ENCODE measurements at places on chromosomes 3 and 15.

- DNase-seq = no peak
Measured at GRCh38 chr3:148924562-148924961, 59.5 kb downstream of the CPA3 start.

GRCh38 chr3:78455166-78455565, 1312.6 kb downstream of the ROBO1 start:
- no peak for DNase-seq

GRCh38 chr3:38021196-38021595, 8.2 kb downstream of the PLCD1 start:
- DNase-seq = no peak

- DNase-seq = peak; percentile 81
Measured at GRCh38 chr3:160038862-160039562, 50.4 kb downstream of the IL12A start.

DNA sequence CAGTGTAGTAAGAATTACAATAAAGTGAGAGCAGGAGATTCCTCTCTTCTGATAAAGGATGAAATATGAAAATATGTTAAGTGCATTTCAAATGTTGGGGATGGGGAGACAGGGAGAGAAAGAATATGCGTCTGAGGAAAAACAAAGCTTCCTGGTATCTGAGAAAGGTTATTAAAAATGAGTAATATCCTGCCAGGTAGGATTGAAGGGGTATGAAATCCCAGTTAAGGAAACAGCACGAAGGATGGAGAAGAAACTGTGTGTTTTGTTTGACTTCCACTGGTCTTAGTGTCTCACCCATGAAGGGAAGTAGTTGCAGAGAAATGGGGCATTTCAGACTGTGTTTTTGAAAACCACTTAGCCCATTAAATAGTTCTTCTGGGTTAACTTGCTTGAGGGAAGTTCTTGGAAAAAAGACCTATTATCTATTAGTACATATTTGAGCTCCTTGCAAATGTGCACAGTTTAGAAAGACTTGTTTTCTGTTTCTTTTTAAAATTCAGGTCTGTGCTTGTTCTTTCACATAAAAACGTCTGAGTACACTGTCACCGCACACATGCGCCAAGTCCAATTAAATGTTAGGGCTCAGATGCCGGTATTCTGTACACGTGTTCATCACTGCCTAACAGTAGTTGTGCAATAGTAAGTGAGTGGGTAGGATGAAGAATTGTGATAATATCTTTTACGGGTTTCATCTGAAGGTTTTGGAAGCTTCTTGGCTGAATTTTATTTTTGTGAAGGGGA, 196.1 kb upstream of the P2RY1 start:
- DNase-seq = no peak

DNA sequence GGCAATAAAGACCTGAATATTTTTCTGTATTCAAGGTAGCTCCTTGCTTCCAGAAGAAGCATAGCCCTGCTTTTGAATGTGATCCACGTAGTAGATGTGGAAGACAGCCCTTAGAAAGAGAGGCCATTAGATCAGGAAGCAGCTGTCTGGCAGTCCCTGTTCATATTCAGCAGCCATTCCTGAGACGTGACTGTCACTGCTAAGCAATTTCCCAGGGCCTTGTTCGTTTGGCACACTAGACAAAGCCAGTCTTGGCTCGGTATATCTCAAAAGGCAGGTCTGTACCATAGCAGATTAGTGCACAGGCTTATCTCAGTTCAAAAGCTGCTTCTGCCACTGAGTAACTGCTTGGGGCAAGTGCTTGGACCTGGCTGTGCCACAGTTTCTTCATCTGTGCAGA, 287.8 kb upstream of the MCTP2 start:
- no peak for DNase-seq

- no peak for DNase-seq
Measured at GRCh38 chr3:173709026-173709425, 311.5 kb downstream of the NLGN1 start.

DNA sequence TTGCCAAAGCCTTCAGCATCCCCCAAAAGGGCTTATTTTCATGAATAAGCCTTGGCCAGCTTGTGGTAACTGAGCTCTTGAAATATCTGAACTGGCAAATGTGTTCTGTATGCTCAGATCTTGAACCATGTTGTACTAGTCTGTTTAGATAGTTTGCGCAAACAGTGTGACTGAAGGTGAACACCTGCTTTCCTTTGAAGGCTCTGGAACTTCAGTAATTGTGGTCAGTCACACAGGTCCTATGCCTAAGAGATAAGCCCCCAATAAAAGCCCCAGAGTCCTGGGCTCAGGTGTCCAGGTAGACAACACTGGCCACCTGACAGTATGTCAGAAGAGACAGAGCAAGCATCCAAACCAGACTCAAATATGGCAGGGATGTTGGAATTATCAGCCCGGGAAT, 5.4 kb downstream of the TUBGCP5 start:
- no peak for DNase-seq

- no peak for DNase-seq
Measured at GRCh38 chr15:89851673-89852341, 37.2 kb upstream of the ANPEP start.

- DNase-seq = no peak
Measured at GRCh38 chr15:37149146-37149545, 48.8 kb upstream of the MEIS2 start.

- DNase-seq = no peak
Measured at GRCh38 chr15:93932164-93932776, 299.1 kb upstream of the MCTP2 start.

DNA sequence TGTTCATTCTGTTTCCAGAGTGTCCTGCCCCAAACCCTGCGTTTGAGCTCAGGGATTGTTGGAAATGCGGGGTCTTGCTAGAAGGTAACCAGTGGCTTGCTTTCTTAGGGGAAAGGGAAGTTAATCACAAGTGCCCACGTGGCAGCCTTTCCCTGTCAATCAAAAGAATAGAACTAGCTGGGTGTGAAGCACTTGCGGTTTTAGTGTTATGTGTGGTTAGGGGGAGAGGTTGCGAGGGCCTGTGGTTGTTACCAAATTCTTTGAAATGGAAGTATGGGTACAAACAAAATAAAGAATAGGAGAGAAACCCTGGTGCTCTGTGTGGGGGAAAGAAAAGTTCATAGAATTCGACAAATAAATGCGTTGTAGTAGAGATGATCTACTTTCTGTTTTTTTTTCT, 67.6 kb downstream of the FNDC3B start:
- no peak for DNase-seq

DNA sequence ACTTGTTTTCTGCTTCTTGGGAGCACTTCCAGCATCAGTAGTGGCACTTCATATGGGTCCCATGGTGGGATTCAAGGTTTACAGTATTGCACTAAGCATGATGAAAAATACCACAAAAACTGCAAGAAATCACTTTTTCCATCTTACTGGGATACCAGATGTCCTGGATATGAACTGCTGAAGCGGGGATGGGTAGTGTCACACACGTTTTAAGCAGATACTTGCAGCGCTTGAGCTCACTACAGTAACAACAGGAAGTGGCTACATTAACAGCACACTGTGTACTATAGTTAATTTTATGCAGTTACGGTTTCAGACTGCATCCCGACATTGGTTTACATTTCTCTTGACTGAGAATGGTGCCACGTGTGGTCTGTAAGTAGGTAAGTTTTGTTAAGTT, 3.5 kb upstream of the ISG20 start:
- DNase-seq = no peak

GRCh38 chr3:100486808-100487207, 5.6 kb upstream of the TMEM45A start:
- no peak for DNase-seq

- DNase-seq = no peak
Measured at GRCh38 chr3:70919091-70919490, 606.7 kb upstream of the MDFIC2 start.

GRCh38 chr3:4850928-4851265, 128.3 kb upstream of the BHLHE40 start:
- DNase-seq = no peak

DNA sequence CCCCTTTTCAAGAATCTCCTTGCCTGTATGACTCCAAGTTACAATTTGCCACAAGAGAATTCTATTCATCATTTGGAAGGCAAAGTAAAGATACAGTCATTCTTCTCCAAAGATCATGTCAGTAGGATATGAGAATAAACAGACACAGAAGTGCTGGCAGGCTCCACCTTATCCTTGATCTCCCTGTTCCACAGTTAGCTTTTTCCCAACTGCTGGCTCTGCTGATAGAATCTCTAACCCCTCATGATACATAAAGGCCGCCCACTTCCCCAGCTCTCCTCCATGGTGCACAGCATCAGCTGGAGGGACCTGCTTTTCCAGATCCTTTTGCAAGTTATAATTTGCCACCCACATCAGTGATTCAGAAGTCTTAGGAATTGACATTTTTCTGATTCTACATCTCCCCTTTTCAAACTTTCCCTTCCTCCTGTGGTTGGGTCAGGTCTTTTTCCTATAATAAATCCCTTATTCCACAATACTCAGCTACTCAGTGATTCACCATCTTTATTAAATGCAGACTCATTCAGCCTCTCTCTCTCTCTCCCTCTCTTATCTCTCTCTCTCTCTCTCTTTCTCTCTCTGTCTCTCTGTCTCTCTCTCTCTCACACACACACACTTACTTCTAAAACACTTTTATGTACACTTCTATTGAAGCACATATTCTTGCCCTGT, 465.4 kb downstream of the GBE1 start:
- DNase-seq = no peak

- no peak for DNase-seq
Measured at GRCh38 chr3:115141033-115141757, 5.9 kb downstream of the ZBTB20 start.

- DNase-seq = no peak
Measured at GRCh38 chr3:188415196-188415595, 261.2 kb downstream of the LPP start.

GRCh38 chr3:126671521-126671920, 16.6 kb upstream of the TXNRD3 start:
- DNase-seq = no peak

DNA sequence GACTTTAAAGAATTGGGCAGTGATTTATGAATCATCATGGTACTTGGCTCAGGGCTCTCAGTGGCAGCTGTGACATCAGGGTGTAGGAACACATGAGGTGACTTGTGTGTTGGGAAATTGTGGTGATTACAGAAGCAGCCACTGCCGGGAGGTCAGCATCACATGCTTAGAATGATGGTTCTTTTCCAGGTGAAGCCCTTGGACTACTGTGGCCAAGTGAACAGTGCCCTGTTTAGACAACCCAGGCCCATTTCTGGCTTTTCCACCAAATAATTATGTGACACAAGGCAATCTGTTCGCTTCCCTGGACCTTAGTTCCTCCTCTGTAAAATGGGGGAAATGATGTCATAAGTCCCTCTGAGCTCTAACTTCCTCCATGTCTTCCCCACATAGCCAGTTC, 139.7 kb upstream of the ROPN1 start:
- DNase-seq = no peak

DNA sequence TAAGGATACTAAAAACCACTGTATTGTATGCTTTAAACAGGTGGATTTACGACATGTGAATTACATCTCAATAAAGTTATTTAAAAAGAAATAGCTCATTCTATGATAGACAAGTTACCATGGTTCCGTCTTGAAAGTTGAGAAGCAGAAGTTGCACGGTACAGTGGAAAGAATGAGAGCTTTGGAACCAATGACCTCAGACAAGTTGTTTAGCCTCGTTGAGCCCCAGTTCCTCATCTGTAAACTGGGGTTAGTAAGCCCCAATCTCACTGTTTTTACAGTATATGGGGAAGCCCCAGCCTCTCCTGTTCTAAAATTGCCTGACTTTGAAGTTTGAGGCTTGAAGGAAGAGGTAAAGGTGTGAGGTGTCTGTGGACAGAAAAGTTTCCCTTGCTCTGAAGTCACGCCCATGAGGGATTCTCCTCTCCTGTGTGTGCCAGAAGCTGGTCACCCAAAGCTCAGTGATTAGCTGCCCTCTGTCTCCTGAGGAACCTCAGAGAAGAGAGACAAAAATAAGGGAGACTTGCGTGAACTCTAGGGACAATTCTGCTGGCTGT, 10.0 kb downstream of the CRYGS start:
- no peak for DNase-seq

- DNase-seq = no peak
Measured at GRCh38 chr15:64048781-64049460, 2.6 kb upstream of the DAPK2 start.

DNA sequence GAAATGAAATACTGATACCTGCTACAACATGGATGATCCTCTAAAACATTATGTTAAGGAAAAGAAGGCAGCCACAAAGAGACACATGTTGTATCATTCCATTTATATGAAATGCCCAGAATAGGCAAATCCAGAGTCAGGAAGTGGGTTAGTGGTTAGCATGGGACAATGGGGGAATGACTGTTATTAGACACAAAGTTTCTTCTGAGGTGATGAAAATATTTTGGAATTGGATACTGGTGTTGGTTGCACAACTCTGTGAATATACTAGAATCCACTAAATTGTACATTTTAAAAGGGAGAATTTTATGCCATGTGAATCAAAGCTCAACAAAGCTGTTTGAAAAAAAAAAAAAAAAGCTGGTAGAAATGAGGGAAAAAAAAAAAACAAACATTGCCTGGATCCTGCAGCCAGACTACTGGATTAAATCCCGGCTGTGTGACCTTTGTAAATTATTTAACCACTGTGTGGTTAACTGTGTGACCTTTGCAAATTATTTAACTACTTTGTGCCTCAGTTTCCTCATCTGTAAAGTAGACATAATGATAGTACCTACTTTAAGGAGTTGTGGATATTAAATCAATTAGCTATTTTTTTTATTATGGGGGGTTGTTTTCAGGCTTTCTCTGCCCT, 75.6 kb upstream of the PRICKLE2 start:
- no peak for DNase-seq

- no peak for DNase-seq
Measured at GRCh38 chr3:195143221-195143620, 127.7 kb downstream of the XXYLT1 start.

DNA sequence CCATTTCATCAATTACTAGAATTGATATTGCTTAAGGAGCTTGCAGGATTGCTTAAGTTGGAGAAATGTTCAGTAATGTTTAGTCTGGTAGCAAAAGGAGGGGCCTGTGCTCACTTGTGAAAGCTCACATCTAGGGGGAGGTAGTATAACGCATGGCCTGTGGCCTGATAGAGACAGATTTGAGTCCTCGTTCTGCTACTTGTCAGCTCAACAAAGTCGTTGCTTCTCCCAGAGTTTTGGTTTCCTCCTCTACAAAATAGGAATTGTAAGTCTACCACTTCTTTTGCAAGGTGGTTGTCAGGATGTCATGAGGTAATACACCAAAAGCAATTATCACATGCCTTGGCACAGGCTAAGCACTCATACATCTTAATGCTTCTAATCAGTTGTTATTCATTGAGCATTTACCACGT, 1.3 kb downstream of the ST3GAL6 start:
- no peak for DNase-seq

DNA sequence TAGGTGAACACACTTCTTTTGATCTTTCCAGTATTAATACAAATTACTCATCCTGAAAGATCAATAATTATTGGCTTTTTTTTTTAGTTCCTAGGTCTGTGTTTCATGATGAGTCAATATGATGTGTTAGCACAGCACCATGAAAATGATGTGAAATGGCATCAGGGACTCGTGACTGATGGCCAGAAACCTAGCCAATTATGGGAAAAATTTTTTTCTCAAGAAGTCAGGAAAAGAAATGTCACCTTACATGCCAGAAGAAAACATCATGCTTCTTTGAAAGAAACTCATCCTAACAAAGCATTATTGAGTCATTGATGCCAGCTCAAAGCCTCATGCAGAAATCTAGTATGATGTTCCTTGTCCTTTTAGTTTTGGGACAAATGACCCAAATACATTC, 468.3 kb upstream of the CBLB start:
- no peak for DNase-seq

Measured in NCI-H1105 (cell line).